ENCODE measurements at places on chromosomes 1 and 21.

DNA sequence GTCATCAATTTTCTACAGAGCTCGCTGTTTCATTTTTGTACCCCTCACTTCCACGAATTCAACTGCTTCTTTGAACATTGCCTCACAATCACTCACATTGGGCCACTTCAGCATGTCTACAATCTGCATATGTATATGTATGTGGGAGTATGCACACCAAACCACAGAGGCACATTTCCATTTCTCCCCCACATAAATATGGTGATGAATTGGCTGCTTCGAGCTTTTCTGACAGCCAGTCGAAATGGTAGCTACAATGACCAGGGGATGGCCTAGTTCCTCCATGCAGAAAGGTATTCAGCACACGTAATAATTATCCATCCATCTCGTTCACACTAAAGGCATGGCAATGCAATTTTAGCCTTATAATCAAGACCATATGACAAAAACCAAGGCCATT, 229.6 kb upstream of the ESRRG start:
- DNase-seq = no peak

DNA sequence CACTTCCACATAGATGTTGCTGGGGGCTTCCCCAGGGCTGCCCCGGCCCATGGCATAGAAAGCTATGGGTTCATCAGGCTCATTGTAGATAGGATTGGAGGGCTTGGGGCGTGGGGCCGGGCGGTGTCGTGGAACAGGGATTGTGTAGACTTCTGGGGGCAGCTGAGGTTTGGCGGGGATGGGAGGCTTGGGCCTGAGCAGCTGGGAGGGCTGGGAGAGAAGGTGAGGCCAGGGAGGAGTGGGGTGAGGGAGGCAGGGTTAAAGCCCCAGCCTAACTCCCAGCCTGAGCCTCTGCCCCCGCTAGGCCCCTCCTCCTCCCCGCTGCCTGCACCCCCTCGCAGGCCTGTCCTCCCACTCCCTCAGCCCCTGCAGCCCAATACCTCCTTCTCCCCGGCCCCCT, 7.4 kb downstream of the SH2D2A start:
- DNase-seq = no peak

DNA sequence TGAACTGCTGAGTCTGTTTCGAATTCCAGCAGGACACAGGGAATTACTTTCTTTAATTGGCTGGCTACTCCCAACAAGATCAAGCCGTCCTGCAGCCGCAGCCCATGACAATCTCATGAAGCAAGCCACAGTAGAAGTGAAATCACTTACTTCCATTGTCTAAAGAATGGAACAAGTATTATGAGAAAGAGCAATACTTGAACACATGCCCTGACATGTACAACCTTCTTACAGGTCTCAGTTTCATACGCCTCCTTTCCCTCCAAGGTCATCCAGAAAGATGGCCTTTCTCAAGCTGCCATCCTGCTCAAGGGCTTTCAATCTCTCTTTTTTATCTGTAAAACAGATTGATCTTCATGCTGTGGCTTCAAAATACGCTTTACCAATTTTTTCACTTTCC, 85.1 kb downstream of the PCSK9 start:
- no peak for DNase-seq

DNA sequence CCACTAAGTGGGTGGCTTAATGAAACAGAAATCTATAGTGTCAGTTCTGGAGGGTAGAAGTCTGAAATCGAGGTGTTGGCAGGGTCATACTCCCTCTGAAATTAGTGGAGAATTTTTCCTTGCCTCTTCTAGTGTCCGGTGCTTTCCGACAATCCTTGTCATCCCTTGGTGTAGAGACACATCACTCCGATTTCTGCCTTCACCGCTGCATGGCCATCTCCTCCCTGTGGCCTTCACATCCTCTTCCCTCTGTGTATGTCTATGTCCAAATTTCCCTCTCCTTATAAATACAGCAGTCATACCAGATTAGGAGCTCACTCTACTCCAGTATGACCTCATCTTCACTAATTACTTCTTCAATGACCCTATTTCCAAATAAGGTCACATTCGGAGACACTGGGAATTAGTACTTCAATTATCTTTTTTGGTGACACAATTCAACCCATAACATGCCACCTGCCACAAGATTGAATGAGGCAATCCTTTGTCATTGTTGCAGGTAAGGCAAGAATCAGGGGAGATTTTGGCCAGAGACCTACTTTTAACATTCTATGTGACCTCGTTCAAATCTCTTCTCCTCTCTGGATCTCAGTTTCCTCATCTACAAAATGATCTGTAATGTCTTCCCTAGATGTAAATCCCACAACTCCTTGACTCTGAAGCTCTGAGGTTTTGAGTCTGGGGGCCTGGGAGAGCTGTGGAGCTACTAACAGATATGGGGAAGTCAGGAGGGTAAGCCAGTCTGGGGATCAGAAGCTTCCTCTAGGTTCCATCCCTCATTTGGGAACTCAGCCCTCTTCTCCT, 16.1 kb downstream of the NAV1 start:
- no peak for DNase-seq

GRCh38 chr1:151547119-151547899, 7.2 kb downstream of the TUFT1 start:
- DNase-seq = peak; percentile 87

DNA sequence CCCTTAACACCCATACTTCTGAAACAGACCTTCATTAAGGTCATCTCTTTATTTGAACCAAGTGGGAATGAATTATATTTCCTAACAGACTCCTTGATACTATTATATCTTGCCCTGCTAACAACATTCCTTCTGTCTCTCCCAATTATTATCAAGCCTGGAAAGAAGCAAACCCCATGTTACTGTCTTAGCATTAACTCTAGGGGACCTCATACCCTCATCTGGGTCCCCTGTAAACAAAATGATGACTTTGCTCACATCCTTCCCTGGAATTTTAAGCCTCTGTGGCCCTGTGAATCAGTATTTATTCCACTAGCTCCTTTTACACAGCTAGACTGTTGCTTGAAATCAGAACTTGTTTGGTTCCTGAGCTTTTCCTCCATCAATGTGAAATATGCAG, 38.3 kb upstream of the BCL10 start:
- DNase-seq = no peak

DNA sequence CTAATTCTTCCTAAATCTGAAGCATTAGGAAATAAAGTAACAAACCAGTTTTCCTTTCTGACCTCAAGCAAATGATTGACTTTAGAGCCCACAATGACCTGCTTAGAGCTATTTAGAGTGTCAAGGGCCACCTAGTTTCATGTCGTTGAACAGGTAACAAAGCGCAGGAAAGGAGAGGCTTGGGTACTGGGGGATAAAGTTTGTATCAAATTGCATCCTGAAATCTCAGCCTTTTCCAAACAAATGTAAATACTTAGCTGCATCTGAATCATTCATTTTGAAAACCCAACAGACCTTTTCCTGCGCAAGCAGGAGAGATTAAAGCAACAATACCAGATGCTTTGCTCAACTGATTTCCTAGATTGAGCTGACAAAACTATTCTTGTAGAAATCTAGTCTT, 121.2 kb downstream of the NRIP1 start:
- DNase-seq = no peak

- no peak for DNase-seq
Measured at GRCh38 chr21:44601596-44602462, 1.4 kb downstream of the KRTAP10-7 start.

DNA sequence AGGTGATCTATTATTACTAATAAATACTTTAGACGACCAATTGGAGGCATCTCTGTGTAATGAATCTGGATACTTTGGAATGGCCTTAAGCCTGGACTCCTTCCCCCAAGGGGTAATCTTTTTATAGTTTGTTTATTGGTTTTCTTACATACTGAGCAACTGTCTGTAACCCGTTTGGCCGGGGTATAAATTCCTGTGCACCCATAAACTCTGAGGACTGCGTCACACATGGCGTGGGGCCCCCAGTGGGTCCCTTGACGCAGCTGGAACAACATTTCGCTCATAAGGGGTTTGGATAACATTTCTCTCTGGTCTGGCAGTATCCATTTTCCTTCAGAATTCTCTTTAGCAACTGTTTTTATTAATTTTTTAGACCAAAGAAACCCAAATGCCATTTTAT, 26.5 kb downstream of the SCCPDH start:
- DNase-seq = no peak

GRCh38 chr1:6045110-6045502, 582 bp upstream of the KCNAB2 start:
- DNase-seq = no peak

DNA sequence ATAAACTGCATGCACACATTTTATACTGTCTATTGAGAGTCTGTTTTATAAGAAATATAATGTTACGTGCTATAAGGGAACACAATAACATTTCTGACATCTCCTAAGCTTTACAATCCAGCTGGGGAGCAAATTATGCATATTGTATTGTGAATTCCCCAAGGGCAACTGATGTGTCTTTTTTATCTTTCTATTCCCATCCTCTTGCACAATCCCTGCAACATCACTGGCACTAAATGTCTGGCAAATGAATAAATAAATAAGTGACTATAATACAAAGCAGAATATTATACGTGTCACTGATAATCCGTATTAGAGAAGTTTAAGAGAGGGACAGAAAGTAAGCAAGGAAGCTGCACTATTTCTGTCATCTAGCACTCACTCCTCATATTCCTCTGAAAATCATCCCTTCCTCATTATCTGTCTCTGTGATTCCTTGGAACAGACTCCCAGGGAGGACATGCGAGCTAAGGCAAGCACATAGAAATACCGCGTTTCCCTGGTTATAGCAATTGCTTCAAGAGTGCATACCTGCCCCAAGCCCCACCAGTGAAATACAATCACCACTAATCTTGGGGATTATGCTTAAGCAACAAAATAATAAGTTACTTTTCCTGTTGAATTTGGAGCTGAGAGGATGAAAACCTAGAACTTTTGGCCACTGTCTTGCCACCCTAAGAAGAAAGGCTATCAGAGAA, 205.4 kb downstream of the SMYD3 start:
- no peak for DNase-seq

- DNase-seq = no peak
Measured at GRCh38 chr1:56456435-56457101, 122.8 kb downstream of the PLPP3 start.

DNA sequence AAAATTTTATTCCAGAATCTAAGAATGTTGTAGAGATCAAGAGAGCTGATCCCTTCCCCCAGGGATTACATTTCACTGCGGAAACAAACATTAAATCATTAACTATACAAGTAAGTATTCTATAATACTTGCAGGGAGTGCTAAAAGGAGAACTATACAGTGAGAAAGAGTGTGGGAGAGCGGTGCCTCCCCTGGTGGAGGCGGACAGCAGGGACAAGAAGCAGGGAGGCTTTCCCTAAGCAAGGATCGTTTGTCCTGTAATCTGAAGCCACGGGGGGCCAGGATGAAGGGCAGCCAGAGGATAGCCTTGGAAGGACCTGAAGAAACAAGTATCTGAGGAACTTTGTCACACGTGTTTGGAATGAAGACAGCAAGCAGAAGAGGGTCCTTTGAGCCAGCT, 40.1 kb downstream of the SLC9C2 start:
- no peak for DNase-seq

DNA sequence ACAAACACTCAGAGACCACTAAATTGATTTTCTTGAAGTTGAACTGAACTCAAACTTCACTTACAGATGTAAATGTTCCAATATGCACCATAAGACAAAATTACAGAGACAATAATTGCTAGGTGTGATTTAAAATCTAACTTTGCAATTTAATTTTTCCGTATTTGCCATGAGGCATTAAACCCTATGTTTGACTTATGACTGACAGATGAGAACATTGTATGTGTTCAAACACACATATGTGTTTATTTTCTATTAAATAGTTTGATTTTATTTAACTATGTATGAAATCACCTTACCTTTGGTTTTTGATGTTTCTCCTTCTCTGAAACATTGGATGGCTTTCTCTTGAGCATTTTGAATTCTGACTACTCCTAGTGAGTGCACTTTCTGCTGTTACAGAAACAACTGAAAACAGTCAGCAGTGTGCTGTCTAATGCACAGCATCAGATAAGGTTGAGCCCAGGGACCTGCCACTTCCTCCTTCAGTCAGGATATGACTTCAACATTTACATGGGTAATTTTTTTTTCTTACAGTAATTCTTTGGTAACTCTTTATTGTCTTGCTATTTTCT, at the start of gene SAMSN1:
SAMSN1 (minus strand) TSS at position 410 of the 575 bp plus-strand sequence; CDS start at position 356, 54 bp downstream.
- DNase-seq = no peak

DNA sequence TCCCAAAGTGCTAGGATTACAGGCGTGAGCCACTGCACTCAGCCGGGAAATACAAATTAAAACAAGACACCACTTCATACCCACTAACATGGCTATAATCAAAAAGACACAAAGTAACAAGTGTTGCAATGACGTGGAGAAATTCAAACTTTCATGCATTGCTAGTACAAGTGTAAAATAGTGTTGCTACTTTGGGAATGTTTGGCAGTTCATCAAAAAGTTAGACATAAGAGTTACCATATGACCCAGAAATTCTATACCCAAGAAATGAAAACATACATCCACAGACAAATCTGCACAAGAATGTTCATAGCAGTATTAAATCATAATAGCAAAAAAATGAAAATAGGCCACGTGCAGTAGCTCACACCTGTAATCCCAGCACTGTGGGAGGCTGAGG, 16.4 kb downstream of the FOXJ3 start:
- no peak for DNase-seq

DNA sequence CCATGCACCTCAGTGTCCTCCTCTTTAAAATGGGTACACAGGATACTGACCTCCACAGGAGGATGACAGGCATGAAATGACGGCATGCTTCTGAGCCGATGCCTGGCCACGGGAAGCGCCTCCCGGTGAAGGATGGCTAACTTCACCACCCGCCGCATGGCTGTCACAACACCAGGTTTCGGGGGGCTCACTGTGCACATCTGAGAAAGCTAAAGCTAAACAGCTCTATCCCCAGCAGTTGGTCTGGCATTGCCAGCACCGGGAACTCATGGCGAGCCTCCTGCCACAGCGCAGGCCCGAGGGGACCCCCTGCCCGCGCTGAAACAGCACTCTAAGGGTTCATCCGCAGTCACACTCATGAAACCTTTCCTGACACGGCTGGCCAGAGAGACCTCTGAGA, 16.0 kb downstream of the NPHP4 start:
- DNase-seq = no peak

Data from HFF-Myc (cell line).